Psoas muscle (tissue), 8 donors: ENCODE measurements at places on chromosomes 13 and 19. TPM values are rescaled to one million over a fixed set of nuclear protein-coding genes. Genes with fewer than 3 reads are reported as not detected.

DNA sequence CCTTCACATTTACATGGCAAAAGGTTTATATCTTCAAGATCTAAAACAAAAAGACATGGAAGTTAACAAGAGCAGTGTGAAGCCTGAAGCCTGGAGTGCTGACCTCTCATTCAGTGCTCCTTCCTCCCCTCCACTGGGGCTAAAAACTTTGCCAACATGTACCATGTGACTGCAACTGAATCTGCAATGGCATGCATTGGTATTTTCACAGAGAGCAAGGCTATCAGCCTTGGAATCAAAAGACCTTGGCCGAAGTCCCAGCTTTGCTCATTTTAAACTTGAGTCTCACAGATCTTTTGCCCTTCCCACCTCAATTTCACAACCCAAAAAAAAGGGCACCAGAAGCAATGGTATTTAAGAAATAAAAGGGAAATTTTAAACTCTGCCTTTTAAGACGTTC lies 325.1 kb downstream of the DCT start:
- no peaks in the 10 kb centered on the region for H3K4me1 ChIP-seq
- H3K27ac ChIP-seq, result no peak overlapping the region
- no peaks in the 10 kb centered on the region for H3K27me3 ChIP-seq
- DNase-seq, result peak; percentile 20
- no peak overlapping the region for H3K4me3 ChIP-seq

GRCh38 chr13:82747958-82748357 lies 1134.3 kb downstream of the SLITRK1 start:
- H3K27me3 ChIP-seq, result no peaks in the 10 kb centered on the region
- H3K4me1 ChIP-seq, result no peaks in the 10 kb centered on the region
- H3K4me3 ChIP-seq, result no peak overlapping the region
- no peak overlapping the region for H3K27ac ChIP-seq
- DNase-seq, result no peak

DNA sequence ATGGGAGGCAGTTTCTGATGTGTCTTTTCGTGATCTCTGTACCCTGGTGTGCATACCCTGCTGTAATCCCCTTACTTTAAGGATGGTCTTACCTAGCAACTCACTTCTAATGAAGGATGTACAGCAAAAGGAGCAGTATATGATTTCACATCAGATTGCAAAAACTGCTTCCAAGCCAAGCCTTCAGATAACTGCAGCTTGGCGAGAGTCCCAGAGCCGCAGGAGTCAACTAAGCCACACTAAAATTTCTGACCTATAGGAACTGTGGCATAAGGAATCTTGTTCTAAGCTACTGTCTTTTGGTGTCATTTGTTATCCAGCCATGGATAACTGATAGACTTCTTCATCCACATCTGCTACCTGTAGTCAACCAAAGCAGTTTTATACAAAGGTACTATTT lies 496.7 kb downstream of the GPC6 start:
- DNase-seq, result no peak
- H3K27me3 ChIP-seq, result no peaks in the 10 kb centered on the region
- H3K36me3 ChIP-seq, result no peaks in the 10 kb centered on the region
- no peak overlapping the region for H3K4me3 ChIP-seq

- H3K4me3 ChIP-seq, result no peak overlapping the region
- H3K4me1 ChIP-seq, result no peaks in the 10 kb centered on the region
- no peak overlapping the region for H3K27ac ChIP-seq
- DNase-seq, result no peak
- H3K36me3 ChIP-seq, result no peaks in the 10 kb centered on the region
- peaks cover 7% of the 10 kb centered on the region for H3K27me3 ChIP-seq
Measured at GRCh38 chr13:110989331-110989730, 74.5 kb upstream of the ANKRD10 start.

GRCh38 chr13:62130062-62130970 lies 714.7 kb upstream of the PCDH20 start:
- H3K27me3 ChIP-seq, result no peaks in the 10 kb centered on the region
- H3K27ac ChIP-seq, result no peak overlapping the region

The RDH8 gene
- not detected for polyA plus RNA-seq

- H3K4me3 ChIP-seq, result no peak overlapping the region
- no peaks in the 10 kb centered on the region for H3K27me3 ChIP-seq
- H3K4me1 ChIP-seq, result no peaks in the 10 kb centered on the region
- H3K27ac ChIP-seq, result no peak overlapping the region
- no peaks in the 10 kb centered on the region for H3K36me3 ChIP-seq
- no peak for DNase-seq
Measured at GRCh38 chr13:94333131-94333820, 146.2 kb downstream of the DCT start.

GRCh38 chr13:113418722-113419049 lies 34.6 kb downstream of the ADPRHL1 start:
- no peaks in the 10 kb centered on the region for H3K27me3 ChIP-seq
- peaks cover 32% of the 10 kb centered on the region for H3K36me3 ChIP-seq
- DNase-seq, result no peak

GRCh38 chr13:32002873-32003272 lies 28.7 kb upstream of the FRY start:
- H3K4me1 ChIP-seq, result no peaks in the 10 kb centered on the region
- H3K27ac ChIP-seq, result no peak overlapping the region
- H3K36me3 ChIP-seq, result no peaks in the 10 kb centered on the region

GRCh38 chr19:40232479-40232878 lies 6.0 kb upstream of the CCNP start:
- H3K27ac ChIP-seq, result no peak overlapping the region
- no peaks in the 10 kb centered on the region for H3K27me3 ChIP-seq
- H3K4me3 ChIP-seq, result no peak overlapping the region
- peaks cover 47% of the 10 kb centered on the region for H3K36me3 ChIP-seq
- H3K4me1 ChIP-seq, result peaks cover 21% of the 10 kb centered on the region

The SGTA gene
- 99.1 TPM for polyA plus RNA-seq

The CPB2 gene
- not detected for polyA plus RNA-seq

DNA sequence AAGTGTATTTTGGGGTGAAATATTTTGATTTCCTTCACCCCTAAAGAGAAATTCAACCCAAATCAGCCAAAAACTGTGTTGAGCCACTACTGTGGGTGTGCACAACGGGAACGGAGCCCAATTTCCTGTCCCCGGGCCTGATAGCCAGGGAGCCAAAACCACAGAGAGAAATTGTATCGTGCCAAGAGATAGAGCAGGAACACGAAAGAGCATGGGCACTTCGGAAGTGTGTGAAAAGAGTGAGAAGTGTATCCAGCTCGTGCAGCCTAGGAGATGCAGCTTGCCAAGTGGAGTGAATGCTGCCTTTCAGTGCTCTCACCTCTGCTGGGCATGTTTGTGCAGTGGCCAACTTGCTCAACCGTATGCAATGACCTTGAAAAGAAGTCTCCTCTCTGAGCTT lies 19.4 kb upstream of the PLEKHF1 start:
- peak; percentile 58 for DNase-seq
- no peak overlapping the region for H3K27ac ChIP-seq
- H3K36me3 ChIP-seq, result no peaks in the 10 kb centered on the region
- no peak overlapping the region for H3K4me3 ChIP-seq

- DNase-seq, result no peak
- peaks cover 1% of the 10 kb centered on the region for H3K27me3 ChIP-seq
- H3K4me1 ChIP-seq, result no peaks in the 10 kb centered on the region
Measured at GRCh38 chr13:53250977-53251376, 222.4 kb downstream of the OLFM4 start.

The ZNF793 gene
- polyA plus RNA-seq, result 0.96 TPM

- no peak overlapping the region for H3K27ac ChIP-seq
- H3K4me3 ChIP-seq, result no peak overlapping the region
- H3K36me3 ChIP-seq, result no peaks in the 10 kb centered on the region
- peaks cover 20% of the 10 kb centered on the region for H3K27me3 ChIP-seq
- DNase-seq, result no peak
- H3K4me1 ChIP-seq, result no peaks in the 10 kb centered on the region
Measured at GRCh38 chr19:3285647-3286176, 61.3 kb downstream of the CELF5 start.

The DACH1 gene
- 0.51 TPM for polyA plus RNA-seq

- no peaks in the 10 kb centered on the region for H3K4me1 ChIP-seq
- DNase-seq, result no peak
- H3K27me3 ChIP-seq, result no peaks in the 10 kb centered on the region
- no peak overlapping the region for H3K27ac ChIP-seq
- H3K4me3 ChIP-seq, result no peak overlapping the region
Measured at GRCh38 chr19:39150807-39151600, 25.4 kb downstream of the PAK4 start.

GRCh38 chr19:1259876-1260748 lies 9.0 kb upstream of the CIRBP start:
- H3K4me3 ChIP-seq, result peak overlapping the region; percentile 78
- peak overlapping the region; percentile 85 for H3K27ac ChIP-seq
- H3K4me1 ChIP-seq, result peaks cover 52% of the 10 kb centered on the region
- no peak for DNase-seq

The TSKS gene
- 0.18 TPM for polyA plus RNA-seq

GRCh38 chr19:19211499-19212420 lies at the start of gene NCAN:
TSS of gene NCAN (plus strand) at chr19:19211958. CDS start at chr19:19216954, 4,996 bp downstream.
- peaks cover 24% of the 10 kb centered on the region for H3K27me3 ChIP-seq
- no peak within 1 kb of the TSS for H3K4me3 ChIP-seq
- H3K36me3 ChIP-seq, result no peaks in the 10 kb centered on the region
- no peak within 1 kb of the TSS for H3K27ac ChIP-seq

- H3K36me3 ChIP-seq, result peaks cover 2% of the 10 kb centered on the region
- H3K4me1 ChIP-seq, result no peaks in the 10 kb centered on the region
- no peak for DNase-seq
- no peak overlapping the region for H3K4me3 ChIP-seq
- no peaks in the 10 kb centered on the region for H3K27me3 ChIP-seq
Measured at GRCh38 chr19:49347835-49348234, 12.6 kb downstream of the CD37 start.

The CACNG8 gene
- 0.08 TPM for polyA plus RNA-seq

- no peak overlapping the region for H3K27ac ChIP-seq
- no peaks in the 10 kb centered on the region for H3K4me1 ChIP-seq
- H3K4me3 ChIP-seq, result no peak overlapping the region
- no peaks in the 10 kb centered on the region for H3K27me3 ChIP-seq
Measured at GRCh38 chr13:66036024-66036614, 1194.0 kb downstream of the PCDH9 start.

The OR7C1 gene
- polyA plus RNA-seq, result 0.04 TPM

DNA sequence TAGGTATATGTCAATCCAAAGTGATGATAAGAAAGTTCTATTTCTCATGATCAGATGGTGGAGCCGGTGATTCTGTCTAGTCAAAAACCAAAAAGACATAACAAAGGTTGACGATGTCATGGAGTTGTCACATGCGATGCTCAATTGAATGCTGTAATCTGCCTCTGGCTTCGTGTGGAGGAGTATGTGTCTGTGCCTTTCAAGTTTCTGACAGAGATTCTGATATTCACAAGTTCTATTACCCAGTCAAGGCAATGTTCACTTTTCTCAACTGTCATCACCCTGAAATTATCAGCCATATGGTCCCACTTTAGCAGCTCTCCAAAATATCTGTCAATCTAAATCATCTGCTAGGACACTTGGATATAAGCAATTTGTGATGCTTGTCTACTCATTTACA lies 367.6 kb upstream of the PRR20A start:
- H3K4me3 ChIP-seq, result no peak overlapping the region
- H3K27me3 ChIP-seq, result no peaks in the 10 kb centered on the region
- H3K4me1 ChIP-seq, result no peaks in the 10 kb centered on the region
- no peak overlapping the region for H3K27ac ChIP-seq
- no peaks in the 10 kb centered on the region for H3K36me3 ChIP-seq

DNA sequence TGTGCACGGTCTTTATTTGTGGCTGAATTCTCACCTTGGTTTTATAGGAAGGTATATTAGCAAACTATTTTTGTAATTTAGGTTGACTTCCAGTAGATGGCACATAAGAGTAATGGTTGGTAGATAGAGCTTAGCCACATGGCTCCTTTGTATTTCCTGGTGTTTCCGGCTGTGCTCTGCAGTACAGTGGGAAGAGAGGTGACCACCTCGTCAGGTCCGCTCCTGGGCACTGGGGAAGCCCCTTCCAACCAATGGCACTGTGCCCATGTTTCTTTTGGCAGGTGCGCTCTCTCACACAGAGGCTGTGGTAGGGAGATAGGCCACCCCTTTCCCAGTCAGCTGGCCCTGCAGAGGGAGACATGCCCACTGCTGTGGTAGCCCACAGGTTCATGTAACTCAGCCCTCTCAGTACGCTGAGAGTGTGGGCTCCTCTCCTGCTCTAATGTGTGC lies 74.3 kb upstream of the ATP12A start:
- H3K36me3 ChIP-seq, result no peaks in the 10 kb centered on the region
- H3K27ac ChIP-seq, result no peak overlapping the region
- no peaks in the 10 kb centered on the region for H3K27me3 ChIP-seq
- H3K4me1 ChIP-seq, result no peaks in the 10 kb centered on the region
- H3K4me3 ChIP-seq, result no peak overlapping the region

The ZNF536 gene
- 0.01 TPM for polyA plus RNA-seq

- H3K27ac ChIP-seq, result peak overlapping the region; percentile 36
- H3K4me1 ChIP-seq, result peaks cover 37% of the 10 kb centered on the region
- no peaks in the 10 kb centered on the region for H3K36me3 ChIP-seq
- DNase-seq, result peak; percentile 53
Measured at GRCh38 chr19:4508698-4509097, 9.6 kb downstream of the PLIN4 start.

DNA sequence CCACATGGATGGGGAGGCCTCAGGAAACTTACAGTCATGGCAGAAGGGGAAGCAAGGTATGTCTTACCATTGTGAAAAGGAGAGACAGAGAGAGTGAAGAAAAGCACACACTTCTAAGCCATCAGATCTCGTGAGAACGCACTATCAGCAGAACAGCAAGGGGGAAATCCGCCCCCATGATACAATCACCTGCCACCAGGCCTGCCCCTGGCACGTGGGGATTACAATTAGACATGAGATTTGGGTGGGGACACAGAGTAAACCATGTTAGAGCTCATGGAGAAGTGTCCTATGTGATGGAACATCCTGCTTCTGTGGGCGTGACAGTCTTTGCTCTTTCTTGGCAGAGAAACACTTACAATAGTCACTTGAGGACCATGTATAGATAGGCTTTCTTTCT lies 28.1 kb upstream of the ZNF331 start:
- H3K36me3 ChIP-seq, result no peaks in the 10 kb centered on the region
- H3K27me3 ChIP-seq, result no peaks in the 10 kb centered on the region
- no peak overlapping the region for H3K4me3 ChIP-seq
- DNase-seq, result no peak
- no peak overlapping the region for H3K27ac ChIP-seq
- no peaks in the 10 kb centered on the region for H3K4me1 ChIP-seq

- no peak for DNase-seq
- no peaks in the 10 kb centered on the region for H3K36me3 ChIP-seq
- no peak overlapping the region for H3K4me3 ChIP-seq
- H3K27ac ChIP-seq, result no peak overlapping the region
Measured at GRCh38 chr19:31319465-31319864, 29.8 kb downstream of the TSHZ3 start.

The NXNL1 gene
- not detected for polyA plus RNA-seq

- no peak overlapping the region for H3K27ac ChIP-seq
- H3K36me3 ChIP-seq, result no peaks in the 10 kb centered on the region
- no peak overlapping the region for H3K4me3 ChIP-seq
- DNase-seq, result no peak
Measured at GRCh38 chr13:91100944-91101343, 246.5 kb upstream of the MIR17HG start.
